ENCODE measurements at places on chromosomes 1 and 21. TPM values are rescaled to one million over a fixed set of nuclear protein-coding genes. Genes with fewer than 3 reads are reported as not detected.

Gene HDAC1
- 74.5 TPM for total RNA-seq

Gene GPR52
- 0.78 TPM for total RNA-seq

Gene AGO3
- 39.5 TPM for total RNA-seq

Gene TTC39A
- total RNA-seq: 2.0 TPM

Gene ANGPTL7
- not detected for total RNA-seq

Gene SDC3
- 37.6 TPM for total RNA-seq

Gene SYT6
- not detected for total RNA-seq

Gene OXCT2
- total RNA-seq: 1.8 TPM

Gene RERE
- 72.9 TPM for total RNA-seq

Gene MTARC1
- 1.7 TPM for total RNA-seq

Gene PRDM15
- total RNA-seq: 5.8 TPM

Gene TMEM125
- total RNA-seq: not detected

Gene FMOD
- 32.6 TPM for total RNA-seq

Gene XCL1
- not detected for total RNA-seq

Gene HIVEP3
- total RNA-seq: 2.1 TPM

Gene OR2T35
- total RNA-seq: not detected

Gene NBPF10
- 2.8 TPM for total RNA-seq

Gene HRNR
- not detected for total RNA-seq

Gene LRRC71
- total RNA-seq: not detected

Gene SH3BGR
- 5.3 TPM for total RNA-seq

Gene SLFNL1
- 0.46 TPM for total RNA-seq

Gene GCSAML
- total RNA-seq: 0.13 TPM

Gene TFF1
- total RNA-seq: not detected

Gene TBCE
- 22.2 TPM for total RNA-seq

Gene THEM5
- total RNA-seq: not detected

Gene RNU1-2
- under 0.01 TPM for total RNA-seq

Gene LCE6A
- not detected for total RNA-seq
